SK-N-MC (cell line): ENCODE measurements at places on chromosomes 11 and 22.
A peak's percentile ranks its signal among the peaks of the same experiment; 100 is the strongest.

GRCh38 chr11:17760102-17761029, 25.8 kb downstream of the KCNC1 start:
- no peak for DNase-seq

GRCh38 chr11:59523541-59523940, 12.2 kb downstream of the OR4D9 start:
- no peak for DNase-seq

GRCh38 chr22:49943771-49944398, 16.7 kb upstream of the PIM3 start:
- no peak for DNase-seq

GRCh38 chr11:89490981-89491690, at the start of gene NOX4:
NOX4 (minus strand) TSS chr11:89491375; CDS start chr11:89491246, 129 bp downstream.
- DNase-seq: no peak

- DNase-seq: no peak
These were observed 53.3 kb downstream of the CERK start for GRCh38 chr22:46684706-46685105.

- DNase-seq: no peak
These were observed 60.1 kb downstream of the TRIM44 start for GRCh38 chr11:35722641-35723040.

DNA sequence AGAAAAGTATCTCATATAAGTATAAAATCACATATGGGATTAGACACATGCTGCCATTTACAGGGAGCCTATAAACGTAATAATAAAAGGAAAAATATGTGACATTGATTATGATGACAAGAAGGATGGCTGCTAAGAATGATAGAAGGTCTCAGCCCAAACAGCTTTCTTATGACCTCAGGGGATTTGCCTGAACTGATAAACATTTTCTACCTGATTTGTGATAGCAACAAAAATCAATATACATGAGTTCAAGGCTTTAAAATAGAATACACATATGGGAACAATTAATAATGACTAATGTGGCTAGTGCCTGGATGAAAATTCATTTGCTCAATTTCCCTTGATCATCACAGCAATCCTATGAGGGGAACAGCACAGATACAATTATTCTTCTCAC, 636.8 kb upstream of the CCDC90B start:
- no peak for DNase-seq

GRCh38 chr11:66418168-66418985, 2.5 kb upstream of the NPAS4 start:
- DNase-seq: peak; percentile 24

DNA sequence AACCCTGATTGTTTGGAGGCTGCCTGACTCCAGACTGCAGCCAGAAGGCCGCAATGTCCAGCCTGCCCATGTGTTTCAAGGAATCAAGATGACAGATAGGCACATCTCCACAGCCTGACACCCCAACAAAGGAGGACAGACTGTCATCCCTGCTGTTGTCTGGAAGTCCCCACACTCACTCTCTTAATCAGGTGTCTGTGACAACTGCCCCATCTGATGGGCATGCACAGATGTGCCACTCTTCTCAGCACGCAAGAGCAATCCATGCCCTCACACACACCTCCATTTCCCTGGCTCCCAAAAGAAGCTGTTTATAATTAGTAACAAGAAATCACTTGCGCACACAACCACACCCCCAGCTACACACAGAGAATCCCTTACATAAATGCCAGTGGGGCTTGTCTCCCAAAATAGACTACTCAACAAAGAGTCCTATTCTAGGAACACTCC, 117.6 kb downstream of the C11orf58 start:
- no peak for DNase-seq

- DNase-seq: no peak
These were observed 15.1 kb upstream of the DGKZ start for GRCh38 chr11:46332093-46332567.

- DNase-seq: no peak
These were observed at the start of gene MAPK8IP1 for GRCh38 chr11:45885274-45885920. MAPK8IP1 (plus strand) TSS chr11:45885651; CDS start chr11:45885821, 170 bp downstream.

DNA sequence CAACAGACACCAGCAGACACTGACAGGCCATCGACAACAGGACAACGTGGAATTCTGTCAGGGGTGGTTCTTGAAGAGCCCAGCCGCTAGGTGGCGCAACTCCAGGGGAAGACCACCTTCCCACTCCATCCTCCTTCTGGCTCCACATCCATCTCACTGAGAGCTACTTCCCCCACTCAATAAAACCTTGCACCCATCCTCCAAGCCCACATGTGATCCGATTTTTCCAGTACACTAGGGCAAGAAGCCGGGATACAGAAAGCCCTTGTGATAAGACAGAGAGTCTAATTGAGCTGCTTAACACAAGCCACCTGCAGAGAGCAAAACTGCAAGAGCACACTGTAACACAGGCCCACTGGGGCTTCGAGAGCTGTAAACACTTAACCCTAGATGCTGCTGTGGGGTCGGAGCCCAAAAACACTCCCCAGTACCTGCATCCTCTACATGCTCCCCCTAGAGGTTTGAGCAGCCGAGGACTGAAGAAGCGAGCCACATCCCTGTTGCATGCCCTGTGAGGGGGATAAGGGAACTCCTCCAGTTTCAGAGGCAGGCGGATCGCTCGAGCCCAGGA, 11.5 kb upstream of the RAB39A start:
- DNase-seq: no peak

GRCh38 chr11:71373791-71374454, 74.3 kb downstream of the DHCR7 start:
- no peak for DNase-seq

- DNase-seq: no peak
These were observed 9.3 kb upstream of the MSANTD4 start for GRCh38 chr11:106031202-106031810.

- peak; percentile 89 for DNase-seq
These were observed 1.9 kb downstream of the SLC43A3 start for GRCh38 chr11:57424792-57425564.

GRCh38 chr11:8886322-8886721, 24.7 kb upstream of the AKIP1 start:
- DNase-seq: no peak

DNA sequence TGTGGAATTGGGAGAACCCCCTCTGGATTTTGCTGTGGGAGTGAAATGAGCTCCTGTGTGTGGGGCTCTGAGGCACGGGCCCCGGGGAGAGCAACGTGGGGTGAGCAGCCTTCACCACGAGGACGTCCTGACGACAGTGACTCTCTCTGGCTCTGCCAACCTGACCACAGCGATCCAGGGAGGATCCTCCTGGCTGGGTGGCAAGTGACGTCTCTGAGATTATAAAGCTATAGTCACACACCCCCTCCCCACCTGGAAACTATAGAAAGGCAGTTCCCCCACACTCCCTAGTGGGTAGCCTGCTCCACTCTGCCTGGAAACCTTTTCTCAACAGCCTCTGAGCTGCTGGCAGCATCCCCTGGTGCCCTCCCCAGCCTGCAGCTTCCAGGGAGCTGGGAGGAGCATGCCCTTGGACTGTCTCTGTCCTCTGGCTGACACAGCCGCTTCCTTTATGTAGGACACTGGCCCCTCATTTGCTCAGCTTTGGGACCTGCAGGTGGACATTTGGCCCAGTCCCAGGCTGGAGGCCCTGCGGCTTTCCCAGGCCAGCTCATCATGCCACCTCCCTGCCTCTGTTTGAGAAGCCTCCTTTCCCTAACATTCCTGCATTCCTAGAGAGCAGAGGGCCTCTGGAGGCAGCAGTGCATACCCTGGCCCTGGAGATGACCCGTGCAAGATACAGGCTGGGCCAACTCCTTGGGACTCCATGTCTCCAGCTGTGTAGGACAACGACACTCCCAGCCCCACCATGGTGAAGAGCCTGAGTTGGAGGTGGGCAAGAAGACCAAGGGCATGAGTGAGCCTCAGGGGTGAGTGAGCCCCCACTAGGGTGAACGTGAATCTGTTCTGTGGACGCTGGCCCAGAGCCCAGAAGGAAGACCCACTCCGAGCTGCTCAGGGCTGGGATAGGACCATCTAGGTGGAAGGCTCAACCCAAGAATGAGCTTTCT, 314.0 kb downstream of the NTM start:
- DNase-seq: no peak

DNA sequence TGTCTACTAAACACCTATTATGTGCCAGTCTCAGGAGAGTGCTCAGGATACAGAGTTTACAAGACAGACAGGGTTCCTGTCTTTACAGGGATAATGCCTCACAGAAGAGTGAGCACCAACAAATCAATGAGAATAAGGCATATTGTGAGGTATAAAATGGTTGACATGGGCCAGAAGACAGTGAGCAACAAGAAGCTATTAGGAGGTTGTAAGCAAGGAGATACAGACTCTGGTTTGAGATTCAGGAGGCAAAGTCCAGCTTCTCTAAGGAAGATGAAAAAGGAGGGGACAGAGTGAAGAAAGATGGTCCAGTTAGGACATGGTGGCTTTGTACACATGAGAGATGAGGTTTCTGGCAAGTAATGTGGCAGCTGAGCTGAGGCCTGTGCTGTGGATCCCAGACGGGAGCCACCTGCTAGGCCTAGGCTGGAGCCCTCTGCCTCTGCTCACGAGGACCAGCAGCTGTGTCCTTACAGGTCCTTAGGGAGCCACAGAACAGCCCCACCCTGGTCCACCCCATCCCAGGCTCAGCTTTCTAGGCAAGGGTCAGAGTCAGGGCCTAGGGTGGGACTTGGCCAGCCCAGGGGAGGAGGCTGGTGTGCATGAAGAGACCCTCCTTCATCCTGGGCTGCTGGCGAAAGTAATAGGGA, 110.5 kb downstream of the ZNF280B start:
- DNase-seq: no peak

DNA sequence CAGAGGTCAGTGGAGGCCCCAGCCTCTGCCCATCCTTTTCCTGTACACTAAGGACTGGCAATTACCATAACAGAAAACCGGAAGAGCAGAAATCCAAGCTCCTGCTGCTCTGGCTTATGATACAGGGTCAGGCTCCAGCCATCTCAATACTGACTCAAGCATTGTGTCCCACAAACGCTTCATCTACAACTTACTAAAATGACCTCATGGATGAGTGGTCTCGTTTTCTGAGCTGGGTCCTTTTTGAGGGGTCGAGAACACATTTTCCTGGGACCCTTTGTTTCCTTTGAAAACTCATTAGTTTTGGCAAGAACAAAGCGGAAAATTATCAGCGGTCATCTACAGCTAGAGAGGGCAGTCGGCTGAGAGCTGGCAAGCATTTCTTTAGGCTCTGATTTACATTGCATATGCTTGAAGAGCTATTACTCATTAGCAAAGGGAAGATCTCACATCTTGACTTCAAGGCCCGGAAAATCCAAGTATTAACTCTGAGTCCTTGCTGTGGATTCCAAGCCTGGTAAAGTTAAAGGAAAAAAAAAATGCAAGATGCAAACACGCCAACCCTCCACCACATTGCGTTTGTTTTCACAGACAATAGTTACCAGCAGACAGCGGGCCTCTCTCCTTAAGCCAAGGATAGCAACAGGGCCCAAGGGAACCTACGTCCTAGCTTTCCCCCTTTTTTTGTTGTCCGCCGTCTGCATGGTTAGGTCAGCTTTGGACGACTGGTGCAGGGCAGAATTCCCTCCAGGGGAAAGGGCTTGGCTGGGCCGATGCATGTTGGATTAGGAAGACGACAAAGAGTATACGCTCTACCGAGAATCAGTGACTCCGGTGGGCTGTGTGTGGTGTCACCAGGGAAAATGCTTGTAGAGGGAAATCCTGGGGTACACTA, 1.8 kb downstream of the TESMIN start:
- no peak for DNase-seq

DNA sequence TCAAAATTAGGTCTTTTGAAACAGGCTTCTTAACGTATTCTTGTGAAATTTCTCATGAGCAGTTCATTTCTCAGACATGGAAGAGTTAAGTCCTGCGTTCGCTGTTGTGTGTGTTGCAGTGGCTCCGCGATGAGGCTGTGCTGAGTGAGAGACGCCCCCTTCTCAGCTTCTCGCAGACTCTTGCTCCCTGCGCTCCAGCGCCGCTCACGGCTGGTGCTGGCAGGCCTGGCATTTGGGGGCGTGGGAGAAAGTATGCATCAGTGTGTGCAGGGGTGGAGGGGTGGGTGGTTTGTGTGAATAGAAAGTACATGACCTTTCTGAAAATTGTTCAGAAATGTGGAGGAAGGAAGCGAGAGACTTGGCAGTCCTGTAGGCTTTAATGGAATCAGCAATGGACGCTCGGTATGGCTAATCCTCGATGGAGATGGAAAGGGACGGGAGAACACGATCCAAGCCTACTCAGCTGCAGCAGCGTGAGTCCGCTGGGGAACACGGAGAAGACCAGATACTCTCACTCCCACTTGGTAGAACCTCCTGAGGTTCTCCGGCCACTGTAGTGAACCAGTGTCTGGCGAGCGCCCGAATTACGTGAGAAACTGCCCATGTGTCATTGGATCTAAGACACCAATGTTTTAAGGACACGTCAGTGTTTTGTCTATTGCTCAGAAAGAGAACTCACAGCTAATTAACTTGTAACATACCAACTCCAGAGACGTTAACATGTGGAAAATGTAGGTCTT, 5.9 kb downstream of the TAB1 start:
- no peak for DNase-seq

DNA sequence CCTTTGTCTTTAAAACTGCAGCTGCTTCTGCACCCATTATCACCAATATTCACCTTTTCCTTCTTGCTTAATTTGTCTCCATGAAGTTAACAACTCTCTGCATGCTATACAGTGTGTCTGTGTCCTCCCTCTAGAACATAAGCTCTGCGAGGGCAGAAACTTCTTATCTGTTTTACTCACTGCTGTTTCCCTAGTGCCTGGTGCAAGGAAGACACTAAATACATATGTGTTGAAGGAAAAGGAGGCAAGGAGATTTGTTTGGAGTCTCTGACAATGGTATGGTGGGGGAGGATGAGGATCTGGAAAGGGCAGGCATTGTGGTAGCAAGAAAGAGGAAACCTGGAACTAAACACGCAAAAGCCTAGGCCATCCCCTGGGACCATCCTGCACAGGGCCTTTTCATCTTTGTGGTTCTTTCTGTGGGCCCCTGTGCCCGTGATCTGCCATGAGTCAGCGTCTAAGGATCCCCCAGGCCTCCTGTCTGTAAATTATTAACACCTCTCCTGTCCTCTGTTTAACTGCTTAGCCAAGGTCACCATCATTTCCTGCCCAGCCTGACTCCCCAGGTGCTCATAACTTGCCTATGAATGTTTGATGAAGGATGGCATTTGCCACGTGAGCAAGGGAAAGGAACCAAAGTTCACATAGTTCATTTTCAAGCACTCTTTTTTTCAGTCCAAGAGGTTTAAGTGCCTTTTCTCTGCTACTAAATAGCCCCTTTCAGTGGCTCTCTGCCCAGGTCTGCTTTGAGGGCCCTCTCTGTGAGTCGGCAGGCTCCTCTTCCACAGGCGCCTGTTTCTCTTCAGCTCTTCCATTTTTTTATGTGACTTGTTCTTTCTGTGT, 131.1 kb downstream of the RASSF10 start:
- no peak for DNase-seq

- DNase-seq: no peak
These were observed 60.3 kb downstream of the UBASH3B start for GRCh38 chr11:122715548-122716440.

- no peak for DNase-seq
These were observed 1.5 kb downstream of the CASTOR1 start for GRCh38 chr22:30287648-30288418.
